CD14-positive monocyte (primary cell): ENCODE measurements at places on chromosomes 4 and X. TPM values are rescaled to one million over a fixed set of nuclear protein-coding genes. Genes with fewer than 3 reads are reported as not detected.

Gene LGI2
- polyA plus RNA-seq = not detected in 2 replicates

Gene ACE2
- not detected for polyA plus RNA-seq

Gene RAB40A
- not detected in 2 replicates for polyA plus RNA-seq

Gene SYTL5
- not detected in 2 replicates for polyA plus RNA-seq

Gene CXCL9
- 0.46 TPM for polyA plus RNA-seq

Gene CFI
- not detected for polyA plus RNA-seq
